Activated CD4-positive, alpha-beta T cell treated with anti-CD3 and anti-CD28 coated beads, Interleukin-2, amount 10 ng/mL, durations not matched to agents 24 days and 14 days (primary cell): ENCODE measurements at places on chromosomes 5 and 9. TPM values are rescaled to one million over a fixed set of nuclear protein-coding genes. Genes with fewer than 3 reads are reported as not detected.
A peak's percentile ranks its signal among the peaks of the same experiment; 100 is the strongest.

DNA sequence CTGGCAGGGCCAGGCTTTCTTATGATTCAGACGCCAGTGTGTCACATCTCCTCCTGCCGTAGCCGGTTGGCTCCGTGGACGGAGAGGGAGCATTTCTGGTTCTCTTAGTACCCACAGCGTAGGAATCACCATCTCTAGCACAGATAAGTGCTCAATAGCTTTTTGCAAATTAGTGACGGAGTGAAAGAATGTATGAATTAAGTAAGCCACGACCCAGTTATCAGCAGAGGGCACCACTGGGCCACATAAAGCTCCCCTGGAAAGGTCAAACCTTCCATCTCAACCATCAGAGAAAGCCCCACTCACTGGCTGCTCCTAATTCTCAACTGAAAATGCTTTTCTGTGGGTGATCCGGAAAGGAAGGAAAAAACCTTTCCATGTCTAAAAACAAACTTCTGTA, 317.0 kb upstream of the ADCY2 start:
- no peak for DNase-seq

GRCh38 chr9:79877943-79878602, 306.3 kb downstream of the TLE4 start:
- DNase-seq = peak; percentile 32

GRCh38 chr5:51185850-51186329, 197.4 kb upstream of the ISL1 start:
- DNase-seq = no peak

DNA sequence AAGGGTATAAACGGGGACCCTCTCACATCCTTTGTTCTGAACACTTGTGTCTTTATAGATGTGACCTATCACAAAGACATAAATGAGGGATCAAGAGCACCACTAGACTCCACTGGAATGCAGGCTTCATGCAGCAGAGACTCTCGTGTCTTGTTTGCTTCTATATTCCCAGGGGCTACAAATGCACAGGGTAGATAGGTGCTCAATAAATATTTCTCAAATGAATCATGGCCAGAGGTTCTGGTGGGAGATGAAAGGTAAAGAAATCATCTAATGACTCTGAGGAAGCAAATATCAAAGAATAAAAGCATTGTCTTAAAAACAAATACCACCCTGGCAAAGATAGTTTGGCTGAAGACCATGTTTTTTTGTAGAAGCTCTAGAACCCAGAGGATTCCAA, 6.6 kb downstream of the SLC36A3 start:
- no peak for DNase-seq

DNA sequence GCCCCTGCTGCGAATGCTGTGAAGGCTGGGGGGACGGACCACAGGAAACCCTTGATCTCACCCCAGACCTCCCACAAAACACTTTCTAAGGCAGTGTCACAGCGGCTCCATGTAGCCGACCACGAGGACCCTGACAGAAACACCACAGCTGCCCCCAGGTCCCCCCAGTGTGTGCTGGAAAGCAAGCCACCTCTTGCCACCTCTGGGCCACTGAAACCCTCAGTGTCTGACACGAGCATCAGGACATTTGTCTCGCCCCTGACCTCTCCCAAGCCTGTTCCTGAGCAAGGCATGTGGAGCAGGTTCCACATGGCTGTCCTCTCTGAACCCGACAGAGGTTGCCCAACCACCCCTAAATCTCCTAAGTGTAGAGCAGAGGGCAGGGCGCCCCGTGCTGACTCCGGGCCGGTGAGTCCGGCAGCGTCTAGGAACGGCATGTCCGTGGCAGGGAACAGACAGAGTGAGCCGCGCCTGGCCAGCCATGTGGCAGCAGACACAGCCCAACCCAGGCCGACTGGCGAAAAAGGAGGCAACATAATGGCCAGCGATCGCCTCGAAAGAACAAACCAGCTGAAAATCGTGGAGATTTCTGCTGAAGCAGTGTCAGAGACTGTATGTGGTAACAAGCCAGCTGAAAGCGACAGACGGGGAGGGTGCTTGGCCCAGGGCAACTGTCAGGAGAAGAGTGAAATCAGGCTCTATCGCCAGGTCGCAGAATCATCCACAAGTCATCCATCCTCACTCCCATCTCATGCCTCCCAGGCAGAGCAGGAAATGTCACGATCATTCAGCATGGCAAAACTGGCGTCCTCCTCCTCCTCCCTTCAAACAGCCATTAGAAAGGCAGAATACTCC, 84.7 kb downstream of the GOLPH3 start:
- no peak for DNase-seq

- DNase-seq = no peak
These were observed 156.4 kb downstream of the EDIL3 start for GRCh38 chr5:84228266-84228665.

- DNase-seq = no peak
These were observed 260.3 kb downstream of the NDUFS4 start for GRCh38 chr5:53820802-53821171.

DNA sequence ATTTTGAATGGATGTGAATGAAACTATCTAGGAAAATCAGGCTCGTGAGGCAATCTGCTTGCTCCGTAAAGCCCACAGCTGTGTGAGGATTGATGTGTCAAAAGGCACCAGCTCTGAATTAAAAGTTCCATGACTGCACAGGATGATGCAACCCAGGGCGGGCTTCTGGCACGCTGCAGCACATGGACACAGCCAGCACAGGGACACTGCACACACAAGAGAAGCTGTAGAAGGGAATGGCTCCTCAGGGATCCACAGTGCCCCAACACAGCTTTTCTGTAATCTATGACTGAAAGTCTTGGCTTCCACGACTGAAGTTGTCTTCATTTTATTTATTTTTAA, 151.0 kb downstream of the GCNT1 start:
- DNase-seq = no peak

- DNase-seq = no peak
These were observed 56.6 kb downstream of the BNC2 start for GRCh38 chr9:16813838-16814237.

- DNase-seq = no peak
These were observed 124.6 kb upstream of the PDE4D start for GRCh38 chr5:60018091-60018490.

GRCh38 chr5:39584927-39585326, 160.1 kb upstream of the DAB2 start:
- no peak for DNase-seq

- DNase-seq = no peak
These were observed 330.4 kb downstream of the ICE1 start for GRCh38 chr5:5752844-5753243.

DNA sequence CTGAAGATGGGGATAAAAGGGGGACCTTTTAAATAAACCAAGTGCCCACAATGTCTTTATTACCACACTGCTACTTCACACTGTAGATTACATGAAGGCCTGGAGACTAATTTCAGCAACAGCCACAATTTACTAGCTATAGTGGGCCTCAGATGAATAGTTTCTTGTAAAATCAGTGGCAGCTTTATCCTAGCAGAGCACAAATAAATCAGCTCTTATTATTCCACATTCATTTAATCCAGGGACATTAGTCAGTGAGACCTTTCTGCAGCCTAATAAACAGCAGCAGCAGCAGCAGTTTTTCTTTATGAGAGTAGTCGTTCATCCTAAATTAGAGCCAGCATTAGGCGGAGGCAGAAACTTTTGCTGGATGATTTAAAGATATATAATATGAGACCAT, 542.3 kb downstream of the PSAT1 start:
- DNase-seq = no peak

GRCh38 chr9:125430161-125431011, 168.8 kb downstream of the GAPVD1 start:
- DNase-seq = no peak

GRCh38 chr9:98455256-98456155, 200.1 kb upstream of the TBC1D2 start:
- no peak for DNase-seq

- DNase-seq = no peak
These were observed 17.9 kb upstream of the CTNNAL1 start for GRCh38 chr9:109031241-109031640.

- no peak for DNase-seq
These were observed 1854.6 kb upstream of the WWC1 start for GRCh38 chr5:166436872-166437271.

DNA sequence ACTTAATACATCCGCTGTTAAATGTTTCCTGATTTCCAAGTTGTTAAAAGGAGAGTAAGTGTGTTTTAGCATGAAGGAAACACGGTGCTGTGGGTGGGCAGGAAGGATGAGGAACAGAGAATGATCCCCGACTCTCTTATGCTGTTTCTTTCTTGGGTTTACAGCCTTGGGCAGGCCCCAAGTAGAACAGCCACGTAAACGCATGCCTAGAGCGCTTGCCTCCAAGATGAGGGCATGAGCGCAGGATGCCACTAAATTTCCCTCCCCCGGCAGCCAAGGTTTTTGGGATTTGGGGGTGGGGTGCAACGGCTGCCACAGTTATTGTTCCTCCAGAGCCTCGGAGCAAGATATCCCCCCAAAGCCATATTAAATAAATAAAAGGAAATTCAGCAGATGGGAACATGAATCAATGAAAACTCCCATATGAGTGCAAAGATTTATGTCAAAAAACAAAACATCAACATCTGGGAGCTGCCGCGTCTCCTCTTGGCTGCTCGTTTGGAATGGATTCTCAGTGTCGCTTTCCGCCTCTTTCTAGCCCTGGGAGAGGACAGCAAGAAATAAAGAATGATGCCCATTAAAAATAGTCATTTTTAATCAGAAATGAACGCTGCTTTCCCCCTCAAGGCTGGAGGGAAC, 10.0 kb upstream of the DELE1 start:
- no peak for DNase-seq

DNA sequence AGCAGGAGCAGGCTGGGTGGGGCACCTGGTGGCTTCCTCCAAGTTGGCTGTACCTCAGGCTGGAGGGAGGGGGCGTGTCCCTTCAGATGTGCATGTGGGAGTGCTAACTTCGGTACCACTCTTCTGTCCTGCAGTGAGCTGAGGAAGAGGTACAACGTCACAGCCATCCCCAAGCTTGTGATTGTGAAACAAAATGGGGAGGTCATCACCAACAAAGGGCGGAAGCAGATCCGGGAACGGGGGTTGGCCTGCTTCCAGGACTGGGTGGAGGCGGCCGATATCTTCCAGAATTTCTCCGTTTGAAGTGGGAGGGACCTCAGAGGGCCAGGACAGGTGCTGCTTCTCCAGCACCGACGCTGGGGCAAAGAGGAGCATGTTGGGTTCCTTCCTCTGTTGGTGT, 9.3 kb downstream of the NXNL2 start:
- DNase-seq = no peak

GRCh38 chr9:137350696-137351584, 48.9 kb upstream of the NRARP start:
- DNase-seq = no peak

DNA sequence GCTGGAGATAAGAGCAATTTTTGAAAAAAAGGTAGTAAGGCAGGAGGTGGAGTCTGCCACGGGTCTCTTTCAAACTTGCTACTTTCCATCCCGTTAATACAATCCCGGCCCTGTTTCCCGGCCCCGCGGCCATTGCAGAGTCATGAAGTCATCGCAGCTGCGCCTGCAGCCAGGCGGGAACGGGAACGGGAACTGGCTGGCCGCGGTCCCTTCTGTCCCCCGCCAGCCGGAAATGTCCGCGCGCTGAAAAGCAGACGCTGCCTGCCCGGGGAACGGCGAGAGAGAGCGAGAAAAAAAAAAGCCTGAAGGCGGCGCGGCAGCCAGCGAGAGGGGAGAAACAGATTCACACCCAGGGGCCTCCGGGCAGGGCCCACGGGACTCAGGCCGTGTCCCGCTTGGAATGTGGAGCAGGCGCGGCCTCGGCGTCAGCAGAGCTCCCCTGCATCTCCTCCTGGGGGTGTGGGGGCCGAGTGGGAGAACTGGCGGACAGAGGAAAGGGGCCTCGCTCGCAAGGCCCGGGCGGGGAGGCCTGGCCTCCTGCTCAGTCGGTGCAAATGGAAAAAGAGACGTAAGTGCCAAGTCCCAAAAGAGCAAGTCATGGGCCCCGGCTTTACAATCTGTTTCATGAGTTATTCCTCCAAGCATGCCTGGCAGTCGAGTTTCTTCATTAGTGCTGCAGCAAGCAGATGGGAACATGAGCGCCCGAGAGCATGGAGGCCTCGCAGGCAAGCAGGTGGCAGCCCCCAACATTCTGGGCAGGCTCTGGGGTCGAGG, 201.2 kb upstream of the GAS1 start:
- DNase-seq = no peak

Gene SPOCK1
- not detected in 2 replicates for total RNA-seq

Gene MACIR
- total RNA-seq = 12.1 and 13.3 TPM in 2 replicates

Gene NANS
- 54.0 and 57.1 TPM in 2 replicates for total RNA-seq
